Kidney glomerular epithelial cell (primary cell): ENCODE measurements at places on chromosomes 6 and 20.

DNA sequence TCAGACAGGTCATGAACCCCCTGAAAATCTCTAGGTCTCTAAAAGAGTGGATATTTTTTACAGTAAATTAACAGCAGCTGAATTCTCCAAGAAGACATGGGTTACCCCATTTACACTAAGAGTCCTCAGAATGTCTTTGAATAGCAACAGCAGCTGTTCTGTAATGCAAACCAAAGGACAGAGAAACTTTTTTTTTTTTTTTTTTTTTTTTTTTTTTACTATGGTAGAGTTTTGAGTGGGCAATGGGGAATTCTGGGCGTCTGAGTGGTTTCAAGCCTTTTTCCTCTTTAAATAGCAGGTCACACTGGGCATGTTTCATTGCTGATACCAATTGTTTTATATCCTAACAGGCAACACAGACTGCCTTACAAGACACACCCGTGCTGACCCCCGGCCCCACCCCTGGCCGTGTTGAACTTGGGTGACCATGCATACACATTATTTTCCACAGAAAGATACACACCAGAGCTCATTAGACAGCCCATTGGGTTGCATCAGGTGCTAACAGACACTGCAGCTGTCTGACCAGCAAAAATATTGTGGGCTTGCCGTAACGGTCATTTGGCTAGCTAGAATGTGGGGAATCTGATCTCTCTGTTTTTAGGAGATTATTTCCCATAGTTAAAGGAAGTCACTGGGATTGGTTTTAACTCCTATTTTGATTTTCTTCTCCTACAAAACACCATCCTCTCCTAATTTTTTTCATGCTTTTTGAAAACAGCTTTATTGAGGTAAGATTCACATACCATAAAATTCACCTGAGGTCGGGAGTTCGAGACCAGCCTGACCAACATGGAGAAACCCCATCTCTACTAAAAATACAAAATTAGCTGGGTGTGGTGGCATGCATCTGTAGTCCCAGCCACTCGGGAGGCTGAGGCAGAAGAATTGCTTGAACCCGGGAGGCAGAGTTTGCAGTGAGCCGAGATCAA lies 26.7 kb upstream of the IRF4 start:
- no peak for DNase-seq

DNA sequence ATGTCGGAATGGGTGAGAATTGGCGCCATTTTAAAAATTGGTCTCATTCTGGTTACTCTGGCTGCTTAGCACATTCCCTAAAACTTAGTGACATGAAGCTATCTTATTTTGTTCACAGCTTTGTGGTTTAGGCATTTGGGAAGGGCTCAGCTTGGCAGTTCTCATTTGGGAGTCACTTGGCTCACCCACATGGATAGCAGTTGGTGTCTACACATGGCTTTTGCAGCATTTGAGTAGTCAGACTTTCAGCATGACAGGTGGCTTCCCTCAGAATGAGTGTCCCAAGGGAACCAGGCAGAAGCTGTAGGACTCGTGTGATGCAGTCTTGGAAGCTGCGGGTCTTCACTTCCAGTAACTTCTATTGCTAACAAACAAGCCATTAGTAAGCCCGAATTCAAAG lies 64.6 kb downstream of the UST start:
- no peak for DNase-seq

- DNase-seq = no peak
These were observed 129.9 kb downstream of the FYN start for GRCh38 chr6:111743360-111743759.

DNA sequence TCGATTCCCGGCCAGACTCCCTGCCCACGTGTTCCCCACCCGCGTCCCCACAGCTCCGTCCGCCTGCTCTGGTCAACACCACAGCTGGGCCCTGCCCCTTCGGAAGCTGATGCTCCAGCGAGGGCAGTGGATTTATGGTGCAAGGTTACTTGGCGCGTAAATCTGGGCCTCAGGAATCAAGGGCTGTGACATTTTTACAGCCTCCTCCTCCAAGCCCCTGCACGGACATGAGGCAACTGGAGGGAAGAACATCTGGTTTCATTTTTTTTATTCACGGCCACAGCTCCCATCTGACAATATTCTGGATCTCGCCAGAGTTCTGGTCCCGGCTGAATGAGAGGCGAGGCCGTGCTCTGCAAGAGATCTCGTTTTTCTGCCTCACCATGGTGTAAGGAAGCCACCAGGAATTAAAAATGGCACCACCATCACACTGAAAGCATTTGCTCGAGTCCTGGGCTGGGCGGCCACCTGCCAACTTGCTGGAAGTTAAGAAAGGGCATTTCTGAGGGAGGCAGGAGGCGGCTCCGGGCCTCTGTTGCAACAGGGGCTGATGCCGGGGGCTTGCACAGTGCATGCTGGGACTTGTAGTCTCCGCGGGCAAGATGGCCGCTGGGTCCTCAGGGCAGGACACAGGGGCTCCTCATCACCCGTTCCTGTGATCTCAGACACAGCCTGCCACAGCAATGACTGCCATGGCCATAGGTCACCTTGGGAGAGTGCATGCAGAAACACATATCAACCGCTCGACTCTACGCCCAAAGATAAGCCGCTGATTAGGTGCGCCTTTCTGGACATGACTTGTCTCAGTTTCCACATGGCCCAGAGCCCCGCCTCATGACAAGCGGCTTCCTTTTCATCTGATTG lies 148.5 kb downstream of the LY86 start:
- DNase-seq = no peak
